Esophagus squamous epithelium (tissue), 5 donors: ENCODE measurements at places on chromosomes 3 and 15.
A peak's percentile ranks its signal among the peaks of the same experiment; 100 is the strongest.

GRCh38 chr3:39021465-39022285, 30.1 kb downstream of the SCN11A start:
- no peak overlapping the region for H3K27ac ChIP-seq
- no peaks in the 10 kb centered on the region for H3K27me3 ChIP-seq
- H3K4me1 ChIP-seq: no peaks in the 10 kb centered on the region

DNA sequence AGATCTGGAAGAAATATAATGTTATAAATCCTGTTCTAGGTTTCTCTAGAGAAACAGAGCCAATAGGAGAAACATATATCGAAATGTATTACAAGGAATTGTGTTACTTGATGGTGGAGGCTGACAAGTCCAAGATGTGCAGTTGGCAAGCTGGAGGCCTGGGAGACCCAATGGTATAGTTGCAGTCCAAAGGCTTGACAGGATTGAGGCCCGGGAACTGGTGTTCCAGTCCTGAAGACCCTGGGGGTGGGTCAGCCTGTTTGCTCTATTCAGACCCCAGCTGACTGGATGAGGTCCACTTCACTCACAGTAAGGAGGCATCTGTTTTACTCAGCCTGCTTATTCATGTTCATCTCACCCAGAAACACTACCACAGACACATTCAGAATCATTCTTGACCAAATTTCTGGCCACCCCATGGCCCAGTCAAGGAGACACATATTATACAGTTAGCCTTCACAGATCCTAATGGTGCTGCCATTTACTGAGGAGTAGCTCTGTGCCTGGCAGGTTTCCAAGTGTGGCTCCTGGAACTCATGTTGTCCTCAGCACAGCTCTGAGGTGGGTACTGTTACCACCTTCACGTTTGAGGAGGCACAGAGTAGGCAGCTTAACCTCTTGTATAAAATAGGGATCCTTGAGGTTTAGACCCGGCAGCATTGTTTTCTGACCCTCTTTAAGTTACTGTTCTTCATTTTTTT, 3.7 kb downstream of the TRAK1 start:
- peaks cover 52% of the 10 kb centered on the region for H3K4me1 ChIP-seq
- no peaks in the 10 kb centered on the region for H3K27me3 ChIP-seq
- DNase-seq: no peak
- H3K36me3 ChIP-seq: no peaks in the 10 kb centered on the region
- H3K27ac ChIP-seq: no peak overlapping the region
- H3K4me3 ChIP-seq: no peak overlapping the region

- no peak overlapping the region for H3K27ac ChIP-seq
- H3K36me3 ChIP-seq: no peaks in the 10 kb centered on the region
- no peaks in the 10 kb centered on the region for H3K27me3 ChIP-seq
- DNase-seq: no peak
- H3K4me3 ChIP-seq: no peak overlapping the region
- H3K4me1 ChIP-seq: no peaks in the 10 kb centered on the region
Observed at GRCh38 chr3:15611018-15611417, 9.5 kb downstream of the BTD start.

GRCh38 chr3:53114011-53114400, 16.2 kb downstream of the RFT1 start:
- H3K36me3 ChIP-seq: peaks cover 24% of the 10 kb centered on the region
- H3K4me3 ChIP-seq: no peak overlapping the region
- H3K27me3 ChIP-seq: no peaks in the 10 kb centered on the region
- peaks cover 13% of the 10 kb centered on the region for H3K4me1 ChIP-seq

- H3K27me3 ChIP-seq: no peaks in the 10 kb centered on the region
- DNase-seq: no peak
- H3K36me3 ChIP-seq: peaks cover 31% of the 10 kb centered on the region
- H3K4me3 ChIP-seq: no peak overlapping the region
- H3K27ac ChIP-seq: no peak overlapping the region
- H3K4me1 ChIP-seq: peaks cover 5% of the 10 kb centered on the region
Observed at GRCh38 chr3:16257309-16257708, 7.4 kb downstream of the DPH3 start.

DNA sequence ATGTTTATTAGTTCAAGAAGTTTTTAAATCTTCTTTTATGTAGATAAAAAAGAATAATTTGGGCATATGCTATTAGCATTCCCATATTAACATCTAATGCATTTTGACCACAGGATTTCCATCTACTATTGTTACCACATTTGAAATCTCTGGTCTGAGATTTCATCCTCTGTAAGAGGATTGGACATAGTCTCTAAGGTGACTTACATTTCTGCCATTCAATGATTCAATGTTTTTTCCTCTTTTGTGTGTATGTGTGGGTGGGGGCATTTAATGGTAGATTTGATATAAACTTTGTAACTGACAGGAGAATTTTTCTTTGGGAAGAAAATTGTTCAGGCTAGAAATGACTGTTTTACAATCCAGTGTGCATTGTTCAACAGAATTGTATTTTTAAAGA, 307.3 kb upstream of the RBMS3 start:
- no peak overlapping the region for H3K27ac ChIP-seq
- no peaks in the 10 kb centered on the region for H3K36me3 ChIP-seq
- H3K4me1 ChIP-seq: no peaks in the 10 kb centered on the region
- no peaks in the 10 kb centered on the region for H3K27me3 ChIP-seq
- H3K4me3 ChIP-seq: no peak overlapping the region
- DNase-seq: no peak

DNA sequence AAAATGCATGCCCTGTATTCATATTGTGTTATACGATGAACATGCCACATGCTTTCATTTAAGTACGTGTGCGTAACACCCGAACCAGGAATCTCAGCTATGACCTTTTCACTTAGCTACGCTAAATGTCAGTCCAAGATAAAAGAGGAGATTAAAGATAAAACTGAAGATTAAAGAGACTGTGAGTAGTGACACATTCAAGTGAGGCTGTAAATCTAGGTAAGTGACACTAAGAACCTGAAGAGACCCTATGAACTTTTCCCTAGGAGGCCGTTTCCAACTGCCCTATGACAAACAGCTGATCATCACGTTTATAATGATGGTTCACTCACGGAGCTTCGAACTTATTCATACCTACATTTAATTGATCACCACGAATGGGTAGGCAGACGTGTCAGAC, 32.2 kb downstream of the TFRC start:
- H3K36me3 ChIP-seq: peaks cover 34% of the 10 kb centered on the region
- H3K27me3 ChIP-seq: no peaks in the 10 kb centered on the region
- H3K27ac ChIP-seq: no peak overlapping the region
- H3K4me1 ChIP-seq: no peaks in the 10 kb centered on the region

- DNase-seq: no peak
- H3K27me3 ChIP-seq: no peaks in the 10 kb centered on the region
- no peak overlapping the region for H3K4me3 ChIP-seq
- peaks cover 6% of the 10 kb centered on the region for H3K36me3 ChIP-seq
- H3K4me1 ChIP-seq: no peaks in the 10 kb centered on the region
Observed at GRCh38 chr3:4684976-4685375, 191.8 kb downstream of the ITPR1 start.

GRCh38 chr15:40909662-40910630, 15.7 kb downstream of the VPS18 start:
- H3K27ac ChIP-seq: no peak overlapping the region
- no peaks in the 10 kb centered on the region for H3K27me3 ChIP-seq
- peaks cover 40% of the 10 kb centered on the region for H3K4me1 ChIP-seq
- no peak for DNase-seq

DNA sequence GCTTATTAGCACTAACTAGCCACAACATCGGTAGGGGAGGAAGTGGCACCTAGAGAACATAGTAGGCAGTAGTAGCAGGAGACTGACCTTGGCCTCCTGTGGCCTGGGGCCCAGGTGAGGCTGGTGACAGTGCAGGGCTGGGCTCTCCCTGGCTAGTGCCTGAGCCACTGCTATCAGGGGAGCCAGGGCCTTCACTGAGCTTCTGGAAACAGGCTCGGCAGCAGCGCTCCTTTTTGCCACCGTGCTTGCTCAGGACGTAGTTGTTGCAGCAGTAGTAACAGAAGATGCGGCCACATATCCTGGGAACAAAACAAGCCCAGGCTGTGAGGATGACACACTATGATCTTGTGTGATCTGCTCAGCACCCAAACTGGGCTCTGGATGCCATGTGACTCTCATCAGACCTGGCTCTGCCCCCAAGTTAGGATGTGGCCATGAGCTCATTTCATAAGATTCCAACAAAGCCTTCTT, 15.1 kb downstream of the CXCR6 start:
- H3K36me3 ChIP-seq: peaks cover 33% of the 10 kb centered on the region
- H3K27me3 ChIP-seq: no peaks in the 10 kb centered on the region
- H3K4me1 ChIP-seq: peaks cover 17% of the 10 kb centered on the region
- DNase-seq: no peak
- H3K27ac ChIP-seq: no peak overlapping the region

DNA sequence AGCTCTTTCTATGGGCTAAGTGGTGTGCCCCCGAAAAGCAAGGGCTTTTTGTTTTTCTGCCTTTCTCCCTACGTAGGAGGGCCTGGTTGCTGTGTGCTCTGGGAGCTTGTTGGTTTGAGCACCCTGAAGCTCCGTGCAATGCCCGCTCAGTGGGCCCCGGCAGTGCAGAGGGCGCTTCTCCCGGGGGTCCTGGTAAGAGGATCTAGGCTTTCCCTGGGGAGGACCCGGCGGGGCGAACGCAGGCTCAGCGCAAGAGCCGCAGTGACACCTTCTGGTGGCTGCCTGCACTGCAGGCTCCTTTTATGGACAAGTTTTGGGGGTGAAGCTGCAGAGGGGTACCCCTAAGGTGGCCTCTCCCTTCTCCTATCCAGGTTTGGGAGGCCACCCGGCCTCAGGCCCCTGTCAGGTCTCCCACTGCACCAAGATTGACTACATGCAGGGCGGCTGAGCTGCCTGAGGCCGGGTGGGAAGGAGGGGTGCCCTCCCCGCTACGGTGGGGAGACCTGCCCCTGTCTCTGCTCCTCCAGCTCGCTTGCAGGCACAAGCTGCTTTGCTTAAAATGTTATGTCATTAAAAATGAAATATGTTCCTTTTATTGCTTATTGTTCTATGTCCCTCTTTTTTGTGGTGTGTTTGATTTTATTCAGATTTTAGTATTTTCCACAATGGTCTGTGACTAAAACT, 387.9 kb downstream of the GABRG3 start:
- no peak for DNase-seq
- H3K4me1 ChIP-seq: no peaks in the 10 kb centered on the region
- no peaks in the 10 kb centered on the region for H3K36me3 ChIP-seq
- H3K27ac ChIP-seq: no peak overlapping the region
- H3K27me3 ChIP-seq: peaks cover 15% of the 10 kb centered on the region

DNA sequence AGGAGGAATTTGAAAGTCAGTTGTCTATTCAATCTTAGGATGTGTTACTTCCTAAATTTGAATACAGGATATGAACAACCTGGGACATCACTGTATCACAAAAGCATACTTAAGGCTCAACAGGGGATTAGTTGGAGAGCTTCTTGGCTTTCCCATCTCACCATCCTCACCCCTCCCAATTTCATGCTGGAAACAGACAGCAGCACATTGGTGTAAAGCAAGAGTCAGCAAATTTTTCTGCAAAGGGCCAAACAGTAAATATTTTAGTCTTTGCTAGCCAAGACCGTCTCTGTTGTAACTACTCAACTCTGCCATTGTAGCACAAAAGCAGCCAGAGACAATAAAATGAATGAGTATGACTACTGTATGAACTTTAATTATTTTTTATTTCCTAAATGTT, 94.9 kb downstream of the ERC2 start:
- DNase-seq: no peak
- no peaks in the 10 kb centered on the region for H3K4me1 ChIP-seq
- H3K27ac ChIP-seq: no peak overlapping the region
- H3K36me3 ChIP-seq: no peaks in the 10 kb centered on the region
- no peak overlapping the region for H3K4me3 ChIP-seq

- no peaks in the 10 kb centered on the region for H3K4me1 ChIP-seq
- H3K4me3 ChIP-seq: no peak overlapping the region
- H3K27ac ChIP-seq: no peak overlapping the region
- no peak for DNase-seq
- H3K36me3 ChIP-seq: no peaks in the 10 kb centered on the region
- H3K27me3 ChIP-seq: no peaks in the 10 kb centered on the region
Observed at GRCh38 chr3:85090495-85090894, 131.7 kb downstream of the CADM2 start.

DNA sequence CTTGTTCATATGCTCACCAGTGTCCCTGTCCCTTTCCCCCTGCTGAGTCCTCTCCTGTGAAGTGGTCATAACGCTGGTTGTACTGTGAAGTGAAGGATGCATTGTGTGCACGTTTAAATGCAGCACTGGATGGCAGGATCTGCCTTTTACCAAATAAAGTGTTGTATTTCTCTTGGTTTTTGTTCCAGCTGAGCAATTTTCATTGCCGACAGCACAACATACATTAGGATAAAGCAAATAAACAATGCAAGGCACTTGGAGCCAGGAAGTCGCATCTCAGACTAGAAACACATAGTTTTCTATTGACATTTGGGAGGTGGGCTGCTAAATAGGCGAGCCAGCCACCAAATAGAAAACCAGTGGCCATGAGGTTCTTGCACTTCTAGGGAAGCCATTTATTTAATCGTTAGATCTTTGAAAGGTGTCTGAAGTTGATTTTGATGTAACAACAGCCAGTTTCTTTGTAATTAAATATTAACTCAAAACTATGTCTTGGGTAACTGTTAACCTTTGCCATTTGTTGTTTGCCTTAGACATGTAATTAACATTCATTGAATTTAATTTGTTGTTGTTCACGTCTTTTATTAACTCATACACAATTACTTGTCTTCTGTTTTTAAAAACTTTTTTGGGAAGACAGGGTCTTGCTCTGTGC, 185.3 kb downstream of the FNDC3B start:
- H3K27ac ChIP-seq: no peak overlapping the region
- H3K27me3 ChIP-seq: no peaks in the 10 kb centered on the region
- peaks cover 13% of the 10 kb centered on the region for H3K36me3 ChIP-seq
- H3K4me1 ChIP-seq: peaks cover 7% of the 10 kb centered on the region
- no peak overlapping the region for H3K4me3 ChIP-seq
- no peak for DNase-seq

DNA sequence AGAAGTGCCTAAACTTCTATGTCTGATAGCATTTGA, at the start of gene TP63:
Gene TP63, plus strand, starts transcription at position 17 of the 36 bp plus-strand sequence. CDS start 127 bp downstream, outside the sequence.
- DNase-seq: no peak
- H3K27ac ChIP-seq: no peak within 1 kb of the TSS
- peak within 1 kb of the TSS; percentile 32 for H3K4me3 ChIP-seq
- H3K4me1 ChIP-seq: peaks cover 8% of the 10 kb centered on the region
- H3K27me3 ChIP-seq: no peaks in the 10 kb centered on the region

DNA sequence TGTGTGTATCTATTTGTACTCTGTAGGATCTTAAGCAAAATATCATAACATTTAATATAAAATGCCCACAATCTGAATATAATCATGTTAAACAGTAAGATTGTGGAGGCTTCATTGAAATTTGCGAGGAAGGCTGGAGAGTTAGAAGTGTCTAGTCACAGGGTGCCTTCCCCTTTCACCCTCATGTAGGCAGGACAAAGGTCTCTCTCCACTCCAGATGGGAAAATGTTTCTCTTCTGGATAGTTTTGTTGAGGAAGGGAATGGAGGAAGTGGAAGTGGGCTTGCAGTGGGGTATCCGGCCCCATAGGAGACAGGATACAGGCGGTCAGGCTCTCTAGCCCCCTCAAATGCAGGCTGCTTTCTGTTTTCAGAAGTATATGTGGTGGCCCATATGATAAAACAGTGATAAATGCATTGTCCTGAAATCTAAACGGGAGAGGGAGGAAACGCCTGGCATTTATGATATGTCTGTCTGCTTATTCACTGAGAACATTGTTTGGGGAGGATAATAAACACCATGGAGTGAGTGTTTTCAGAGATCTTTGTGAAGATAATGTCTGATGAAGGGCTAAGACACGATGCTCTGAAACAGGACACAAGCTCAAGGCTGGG, 13.3 kb upstream of the MYZAP start:
- H3K27ac ChIP-seq: no peak overlapping the region
- no peak for DNase-seq
- no peaks in the 10 kb centered on the region for H3K36me3 ChIP-seq
- H3K27me3 ChIP-seq: no peaks in the 10 kb centered on the region

GRCh38 chr3:22122567-22122966, 371.6 kb upstream of the ZNF385D start:
- no peak overlapping the region for H3K4me3 ChIP-seq
- no peaks in the 10 kb centered on the region for H3K4me1 ChIP-seq
- no peaks in the 10 kb centered on the region for H3K27me3 ChIP-seq
- H3K27ac ChIP-seq: no peak overlapping the region
- H3K36me3 ChIP-seq: no peaks in the 10 kb centered on the region
